Fibroblast of skin of scalp (primary cell): ENCODE measurements at places on chromosomes 7 and 10.
A peak's percentile ranks its signal among the peaks of the same experiment; 100 is the strongest.

GRCh38 chr10:93336110-93336509, 146.0 kb downstream of the MYOF start:
- DNase-seq, result no peak

DNA sequence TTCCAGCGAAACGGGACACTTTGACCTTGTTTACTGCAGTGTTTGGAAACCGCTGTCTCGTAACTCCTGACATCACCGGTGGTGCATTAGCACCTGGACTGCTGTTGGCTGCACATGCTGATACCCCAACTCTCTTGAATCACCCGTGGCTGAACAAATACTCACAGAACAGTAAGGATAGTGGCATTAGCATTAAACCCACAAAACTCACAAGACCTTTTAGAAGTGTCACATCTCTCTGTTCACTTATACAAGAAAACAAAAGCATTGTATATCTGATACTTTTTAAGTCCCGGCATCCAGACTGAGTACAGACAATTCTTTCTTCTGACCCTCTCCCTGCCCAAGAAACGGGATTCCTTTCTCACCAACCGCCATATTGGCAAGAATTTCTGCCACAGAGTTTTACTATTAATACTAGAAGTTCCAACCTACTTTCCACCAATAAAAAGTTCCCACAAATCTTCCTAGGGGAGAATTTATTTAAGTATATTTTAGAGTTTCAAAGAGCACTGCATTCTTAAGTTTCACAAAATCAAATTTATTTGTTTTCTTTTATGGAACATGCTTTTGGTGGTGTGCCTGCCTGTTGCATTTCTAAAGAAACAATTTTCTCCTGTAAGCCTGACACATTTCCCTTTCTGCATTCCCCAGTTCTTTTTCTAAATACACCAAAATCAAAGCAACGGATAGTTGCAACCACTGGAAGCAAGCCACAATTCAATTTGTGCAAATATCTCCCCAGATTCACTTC, 208.4 kb upstream of the KLF14 start:
- DNase-seq, result no peak

GRCh38 chr10:126904818-126905701, at the start of gene DOCK1:
Gene DOCK1 (plus strand): TSS chr10:126905428. CDS start chr10:126905518, 90 bp downstream.
- peak; percentile 83 for DNase-seq

DNA sequence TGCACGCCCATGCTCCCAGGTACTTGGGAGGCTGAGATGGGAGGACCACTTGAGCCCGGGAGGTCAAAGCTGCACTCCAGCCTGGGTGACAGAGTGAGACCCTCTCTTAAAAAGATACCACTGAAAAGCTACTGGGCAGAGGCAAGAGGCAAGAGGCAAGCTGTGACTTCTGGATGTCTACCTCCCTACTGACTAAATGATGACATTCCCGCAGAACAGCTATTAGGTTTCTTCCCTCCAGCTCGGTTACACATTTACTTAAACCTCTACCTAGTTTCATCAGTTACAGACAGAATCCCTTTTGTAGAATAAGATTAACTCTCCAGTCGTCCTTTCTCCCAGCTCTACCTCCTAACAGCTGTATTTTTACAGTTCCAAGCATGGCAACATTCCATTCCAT, 21.2 kb downstream of the RHEB start:
- no peak for DNase-seq

GRCh38 chr7:23341846-23342598, 42.9 kb downstream of the MALSU1 start:
- peak; percentile 19 for DNase-seq

GRCh38 chr10:58565271-58565670, 52.6 kb downstream of the BICC1 start:
- DNase-seq, result peak; percentile 53
